ENCODE measurements at places on chromosomes 6 and 20. TPM values are rescaled to one million over a fixed set of nuclear protein-coding genes. Genes with fewer than 3 reads are reported as not detected.

GPR63 gene
- 0.02 TPM for total RNA-seq

GRCh38 chr6:126944512-126944911, 174.0 kb upstream of the RSPO3 start:
- DNase-seq, result no peak

ENPP4 gene
- total RNA-seq, result 0.34 TPM

PRR18 gene
- 0.04 TPM for total RNA-seq

GRCh38 chr20:8304124-8304816, 172.2 kb downstream of the PLCB1 start:
- DNase-seq, result no peak

DNA sequence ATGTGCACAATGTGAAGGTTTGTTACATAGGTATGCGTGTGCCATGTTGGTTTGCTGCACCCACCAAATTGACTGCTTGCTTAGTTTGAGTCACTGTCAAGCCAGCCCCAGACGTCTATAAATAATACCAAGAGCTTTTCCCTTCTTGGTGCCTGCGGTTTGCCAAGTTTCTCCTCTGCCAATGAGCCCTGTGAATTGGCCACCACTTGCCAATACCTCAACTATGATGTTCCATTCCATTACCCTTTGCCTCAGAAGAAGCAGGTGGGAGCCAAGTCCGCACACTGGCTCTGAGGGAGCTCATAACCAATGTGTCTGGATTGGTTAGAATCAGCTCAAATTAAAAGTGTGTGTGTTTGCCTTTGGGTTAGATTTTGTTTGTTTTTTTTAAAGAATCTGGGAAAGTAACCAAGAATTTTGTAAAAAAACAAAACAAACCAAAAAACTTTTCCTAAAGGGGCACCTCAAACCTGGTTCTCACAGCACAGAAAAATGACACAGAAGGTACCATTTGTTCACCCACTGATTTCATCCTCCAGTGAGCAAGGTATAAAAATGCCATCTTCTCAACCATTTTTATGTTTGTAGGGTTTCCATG, 244.7 kb upstream of the PRND start:
- no peak for DNase-seq

GRCh38 chr6:170360476-170360875, 53.9 kb downstream of the FAM120B start:
- DNase-seq, result no peak

DNA sequence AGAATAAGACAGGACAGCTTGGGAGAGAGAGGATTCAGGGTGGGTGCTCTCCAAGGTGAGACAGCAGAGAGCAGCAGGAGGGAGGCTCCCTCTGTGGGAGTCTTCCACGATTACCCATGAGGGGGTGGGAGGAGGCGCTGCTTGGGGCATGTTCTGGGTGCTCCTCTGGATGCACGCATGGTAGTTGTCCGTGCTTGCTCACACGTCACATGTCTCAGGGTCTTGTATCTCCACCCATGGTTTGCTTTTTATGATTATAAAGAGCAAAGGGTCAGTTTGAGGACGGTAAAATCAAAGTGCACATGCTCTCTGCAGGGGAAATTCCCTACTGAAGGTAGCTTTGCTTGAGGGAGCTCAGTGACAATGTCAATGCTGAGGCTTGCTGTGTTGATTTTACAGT, 338.4 kb downstream of the THBS2 start:
- DNase-seq, result no peak

GRCh38 chr6:149763866-149764265, 14.3 kb downstream of the PCMT1 start:
- no peak for DNase-seq

DLK2 gene
- total RNA-seq, result 0.74 TPM

GRCh38 chr6:37691904-37692806, 5.5 kb downstream of the MDGA1 start:
- DNase-seq, result peak; percentile 47

DNA sequence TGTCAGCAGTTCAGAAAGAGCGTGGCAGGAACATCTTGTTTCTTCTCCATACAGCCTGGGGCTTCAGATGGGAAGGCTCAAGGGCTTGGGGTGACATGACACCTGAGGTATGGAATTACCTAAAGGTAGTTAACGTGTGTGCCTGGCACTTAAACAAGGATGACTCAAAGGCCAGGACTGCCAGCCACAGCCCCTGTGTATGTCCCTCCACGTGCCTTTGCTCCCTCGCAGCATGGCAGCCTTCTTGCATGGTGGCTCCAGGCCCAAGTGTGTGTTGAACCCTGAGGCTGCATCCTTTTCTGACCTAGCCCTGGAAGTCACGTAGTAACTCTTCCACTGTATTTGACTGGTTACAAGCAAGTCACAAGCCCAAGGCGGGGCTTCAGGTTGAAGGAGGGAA, 33.6 kb upstream of the MYL9 start:
- DNase-seq, result no peak

GRCh38 chr6:110486756-110487155, 10.3 kb upstream of the SLC22A16 start:
- no peak for DNase-seq

DNA sequence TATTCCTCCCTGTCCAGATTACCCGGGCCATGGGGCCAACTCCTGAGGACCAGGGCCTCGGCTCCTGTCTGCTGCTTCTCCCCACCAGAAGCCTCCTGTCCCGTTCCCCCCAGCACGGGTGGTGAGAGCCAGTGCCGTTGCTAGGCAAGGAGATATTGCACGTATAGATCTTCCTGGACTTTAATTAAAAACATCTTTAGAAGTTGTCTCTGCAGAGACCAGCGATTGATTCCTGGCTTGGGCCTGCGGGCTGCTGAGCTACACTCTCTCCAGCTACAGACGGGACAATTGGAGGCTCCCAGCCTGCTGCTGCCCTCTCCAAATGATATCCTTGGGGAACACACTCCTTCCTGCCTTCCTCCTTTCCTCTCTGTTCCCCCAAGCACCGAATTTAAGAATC, 74.6 kb downstream of the CDH22 start:
- no peak for DNase-seq

BTNL2 gene
- total RNA-seq, result not detected

DNA sequence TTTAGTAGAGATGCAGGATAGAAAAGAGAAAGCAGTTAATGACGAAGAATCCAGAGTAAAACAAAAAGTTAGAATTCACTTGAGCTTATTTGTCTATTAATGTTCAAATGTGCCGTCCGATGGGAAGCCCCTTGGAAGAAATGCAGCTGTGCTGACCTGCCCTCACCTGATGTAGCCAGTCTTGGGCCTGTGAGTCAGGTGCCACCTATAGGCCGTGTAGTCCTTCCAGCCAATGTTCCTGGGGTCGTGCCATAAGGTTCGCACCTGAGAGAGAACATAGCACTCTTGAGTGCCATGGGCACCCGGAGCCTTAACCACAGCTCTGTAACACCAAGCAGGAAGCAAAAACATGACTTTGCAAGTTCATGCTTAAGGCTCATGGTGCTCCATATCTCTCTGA, 32.4 kb downstream of the THBS2 start:
- DNase-seq, result no peak

DNA sequence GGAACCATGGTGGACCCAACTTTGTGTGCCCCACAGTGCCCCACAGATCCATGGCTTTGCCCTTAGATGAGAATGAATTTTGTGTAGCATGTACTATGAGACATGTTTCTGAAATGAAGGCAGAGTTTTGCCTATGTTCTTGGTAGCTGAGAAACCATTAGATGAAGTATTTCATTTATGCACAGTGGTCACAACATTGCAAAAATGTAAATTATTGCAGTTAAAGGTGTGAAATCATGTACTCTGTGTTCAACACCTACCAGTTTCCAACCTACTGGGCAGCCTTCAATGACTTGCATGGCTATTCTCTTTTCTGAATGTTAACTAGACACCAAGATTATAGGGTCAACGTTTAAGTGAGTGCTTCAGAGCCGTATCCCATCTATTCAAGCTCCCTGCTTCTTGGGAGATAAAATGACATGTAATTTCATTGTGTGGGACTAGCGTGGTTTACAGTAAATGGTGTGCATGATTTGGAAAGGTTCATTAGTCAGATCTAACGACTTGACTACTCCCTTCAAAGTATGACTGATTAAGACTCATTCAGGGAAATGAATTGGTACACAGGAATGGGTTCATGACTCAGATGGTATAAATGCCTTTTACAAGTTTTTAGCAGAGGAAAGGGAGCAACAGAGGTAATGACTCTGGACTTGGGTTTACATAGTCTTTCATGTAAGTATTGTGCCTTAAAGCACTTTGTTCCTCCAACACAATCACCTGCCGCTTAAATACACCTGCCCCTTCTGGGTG, 106.1 kb upstream of the AKIRIN2 start:
- no peak for DNase-seq

DNA sequence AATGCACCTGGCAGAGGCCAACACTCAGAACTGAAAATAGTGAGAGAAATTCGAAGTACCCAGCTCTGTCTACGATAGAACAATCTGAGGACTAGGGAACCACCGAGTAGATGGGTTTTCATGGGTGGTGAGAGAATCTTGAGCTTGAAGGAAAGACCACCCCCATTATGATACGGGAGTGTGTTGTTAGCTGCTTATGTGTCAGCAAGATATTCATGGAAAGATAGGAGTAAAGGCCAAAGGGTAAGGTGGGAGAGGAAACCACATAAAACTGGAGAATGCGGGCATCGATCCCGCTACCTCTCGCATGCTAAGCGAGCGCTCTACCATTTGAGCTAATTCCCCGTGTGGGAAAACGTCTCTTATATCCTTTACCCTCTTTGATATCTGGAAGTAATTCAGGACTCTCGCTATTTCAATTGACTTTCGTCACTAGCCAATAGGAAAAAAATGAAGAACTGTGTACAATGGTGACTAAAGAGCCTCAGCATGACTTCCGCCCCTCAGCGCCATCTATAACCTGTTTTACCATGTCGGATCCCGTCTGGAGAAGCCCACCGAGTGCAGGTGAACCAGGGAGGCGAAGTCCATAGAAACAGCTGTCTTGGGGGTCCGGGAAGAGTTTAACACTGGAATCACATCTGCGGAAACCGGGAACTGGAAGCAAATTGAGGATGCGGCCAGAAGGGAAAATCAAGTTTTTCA, 25.0 kb upstream of the ABT1 start:
- peak; percentile 95 for DNase-seq

GRCh38 chr6:95110767-95111166, 466.6 kb upstream of the MANEA start:
- no peak for DNase-seq

- DNase-seq, result no peak
These were observed 59.2 kb upstream of the SLC22A23 start for GRCh38 chr6:3516092-3516491.

- no peak for DNase-seq
These were observed 68.7 kb upstream of the CD83 start for GRCh38 chr6:14048837-14049236.

CD40 gene
- total RNA-seq, result 4.6 TPM

EZR gene
- total RNA-seq, result 60.3 TPM

TMEM200A gene
- total RNA-seq, result not detected

PPP1R3G gene
- 0.56 TPM for total RNA-seq

MRPS18A gene
- 100 TPM for total RNA-seq

EYA4 gene
- not detected for total RNA-seq

- DNase-seq, result no peak
These were observed 29.3 kb upstream of the TBC1D7 start for GRCh38 chr6:13357551-13358075.

DNA sequence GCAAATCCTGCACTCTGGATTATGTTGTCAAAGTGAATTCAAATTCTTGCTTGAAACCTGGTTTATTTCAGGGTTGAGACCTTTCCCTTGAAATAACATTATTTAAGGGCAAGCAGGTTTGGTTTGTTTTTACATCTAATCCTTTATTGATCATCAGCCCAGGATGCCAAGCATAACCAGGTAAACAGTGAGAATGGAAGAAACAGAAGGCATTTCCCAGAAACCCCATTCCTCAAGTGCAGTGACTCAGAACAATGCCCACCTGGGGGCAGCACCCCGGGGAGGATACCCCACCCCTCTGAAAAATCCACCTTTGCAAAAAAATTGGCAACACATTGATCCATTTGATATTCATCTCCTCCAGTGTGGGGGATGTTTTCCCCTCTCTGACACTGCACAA, 32.5 kb downstream of the POFUT1 start:
- no peak for DNase-seq

- no peak for DNase-seq
These were observed 37.2 kb upstream of the FAM83D start for GRCh38 chr20:38889050-38889449.
